ENCODE measurements at places on chromosomes 2 and 18.
A peak's percentile ranks its signal among the peaks of the same experiment; 100 is the strongest.

- DNase-seq: no peak
Observed at GRCh38 chr2:149430743-149431736, 100.7 kb downstream of the LYPD6 start.

DNA sequence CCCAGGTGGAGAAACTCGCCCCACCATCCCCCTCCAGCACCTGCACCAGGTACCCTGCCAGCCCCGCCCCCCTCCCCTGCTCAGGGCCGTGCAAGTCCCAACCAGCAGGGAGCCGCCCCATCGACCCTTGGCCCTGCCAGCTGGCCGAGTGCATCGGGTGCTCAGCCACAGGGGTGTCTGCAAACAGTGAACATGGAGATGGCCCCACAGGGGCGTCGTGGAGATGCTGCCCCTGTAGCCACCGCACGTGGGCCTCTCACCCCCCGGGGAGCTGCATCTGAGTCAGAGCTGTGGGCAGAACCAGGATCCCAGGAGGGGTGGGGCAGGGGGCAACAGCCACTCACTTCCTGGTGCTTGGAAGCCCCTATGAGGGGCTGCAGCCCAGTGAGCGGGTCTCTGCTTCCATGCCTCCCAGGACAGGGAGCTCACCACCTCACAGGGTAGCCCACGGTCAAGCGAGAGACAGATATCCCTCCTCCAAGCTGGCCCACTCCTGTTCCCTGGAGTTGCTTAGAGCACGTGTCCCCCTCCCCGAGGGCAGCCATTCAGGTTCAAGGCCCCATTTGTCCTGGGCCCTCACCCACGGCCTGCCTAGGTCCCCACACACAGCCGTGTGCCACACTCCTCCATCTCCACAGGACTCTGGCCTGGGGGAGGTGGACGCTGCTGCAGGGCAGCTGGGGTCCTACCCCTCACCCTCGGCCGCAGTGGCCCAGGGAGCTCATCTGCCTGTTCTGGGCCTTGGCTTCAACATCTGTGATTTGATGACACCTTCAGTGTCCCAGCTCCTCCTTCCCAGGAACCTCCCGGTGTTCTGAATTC lies 1.1 kb upstream of the MAB21L4 start:
- DNase-seq: peak; percentile 72

GRCh38 chr2:176099728-176100546 lies at the start of gene HOXD12:
HOXD12 (plus strand) TSS chr2:176099795; CDS start chr2:176099802, 7 bp downstream.
- DNase-seq: no peak

DNA sequence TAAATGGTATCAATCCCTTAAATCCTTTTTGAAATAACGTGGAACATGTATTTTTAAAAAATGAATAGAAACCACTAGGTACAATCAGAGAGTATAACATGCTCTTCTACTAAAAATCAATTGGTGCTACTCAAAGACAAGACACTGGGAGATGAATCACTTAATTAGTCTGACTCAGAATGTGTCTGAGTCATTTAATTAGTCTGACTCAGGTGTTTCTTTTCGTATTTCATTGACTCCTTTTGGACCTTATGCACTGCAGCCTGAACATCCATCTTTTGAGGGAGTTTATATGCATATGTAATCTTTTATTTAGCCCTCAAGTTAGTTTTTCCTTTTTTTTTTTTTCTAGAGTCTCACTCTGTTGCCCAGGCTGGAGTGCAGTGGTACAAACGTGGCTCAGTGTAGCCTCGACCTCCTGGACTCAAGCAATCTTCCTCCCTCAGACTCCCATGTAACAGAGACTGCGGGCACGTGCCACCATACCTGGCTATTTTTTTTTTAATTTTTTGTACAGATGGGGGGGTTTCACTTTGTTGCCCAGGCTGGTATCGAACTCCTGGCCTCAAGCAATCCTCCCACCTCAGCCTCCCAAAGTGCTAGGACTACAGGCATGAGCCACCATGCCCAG lies 26.5 kb downstream of the PPP4R3B start:
- DNase-seq: no peak

- no peak for DNase-seq
Observed at GRCh38 chr18:56516789-56517188, 121.6 kb downstream of the TXNL1 start.

DNA sequence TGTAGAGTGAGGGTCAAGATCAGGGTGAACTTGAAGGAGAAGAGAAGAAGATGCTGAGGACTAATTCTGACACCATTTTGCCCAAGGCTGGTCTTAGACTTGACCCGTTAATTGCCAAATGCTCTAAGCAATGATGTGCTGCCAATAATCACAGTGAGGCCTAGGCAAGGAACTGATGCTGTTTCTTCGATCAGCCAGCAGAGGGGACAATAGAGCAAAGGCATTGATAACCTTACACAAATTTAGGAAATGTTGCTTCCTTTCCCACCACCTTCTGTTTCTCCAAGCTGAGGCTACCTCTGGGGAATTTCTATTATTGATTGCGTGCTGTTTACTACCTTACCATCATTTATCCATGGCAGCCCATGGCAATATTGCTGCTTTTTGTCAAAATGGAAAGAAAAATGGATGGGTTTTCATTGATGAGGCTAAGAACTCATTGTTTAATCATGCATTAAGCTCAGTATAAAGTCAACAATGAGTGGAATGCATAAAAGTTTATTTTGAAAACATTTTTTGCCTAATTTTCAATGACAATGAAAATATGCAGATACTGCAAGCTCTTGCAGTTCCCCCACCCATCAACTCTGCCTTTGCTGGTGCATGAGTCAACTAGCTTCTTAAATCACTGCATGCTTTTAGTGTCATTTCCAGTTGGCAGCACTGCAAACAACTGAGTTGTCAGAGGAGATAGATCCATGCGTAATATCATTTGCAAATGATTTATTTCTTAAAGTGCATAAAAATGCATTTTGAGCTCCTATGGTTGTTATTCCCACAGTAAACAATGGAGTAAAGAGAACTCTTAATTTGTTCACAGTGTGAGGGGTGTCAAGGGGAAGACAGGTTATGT lies 116.4 kb upstream of the NYAP2 start:
- DNase-seq: peak; percentile 73

GRCh38 chr2:1715184-1716013 lies 28.9 kb downstream of the PXDN start:
- DNase-seq: no peak

DNA sequence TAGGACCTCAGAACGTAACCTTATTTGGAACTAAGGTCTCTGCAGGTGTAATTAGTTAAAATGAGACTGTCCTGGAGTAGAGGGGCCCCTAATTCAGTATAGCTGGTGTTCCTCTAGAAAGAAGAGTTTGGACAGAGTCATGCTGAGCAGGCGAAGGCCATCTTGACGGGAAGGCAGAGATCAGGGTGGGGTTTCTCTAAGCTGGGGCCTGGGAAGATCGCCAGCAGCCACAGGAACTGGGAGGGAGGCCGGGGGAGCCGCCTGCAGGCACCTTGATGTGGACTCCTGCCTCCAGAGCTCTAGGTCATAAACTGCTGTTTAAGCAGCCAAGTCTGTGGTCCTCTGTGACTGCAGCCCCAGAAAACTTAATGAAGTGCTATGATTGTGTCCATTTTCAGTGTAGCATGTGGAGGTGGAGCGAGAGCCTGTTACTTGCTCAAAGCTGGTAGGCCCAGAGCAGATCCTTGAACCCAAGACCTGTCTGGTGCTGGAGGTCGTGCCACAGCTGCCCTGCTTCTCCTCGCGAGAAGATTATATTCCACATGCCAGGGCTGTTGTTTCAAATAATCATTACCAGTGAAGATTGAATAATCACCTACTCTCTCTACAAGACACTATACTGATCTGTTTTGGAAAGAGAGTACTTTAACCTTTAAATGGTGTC lies 105.7 kb downstream of the TPO start:
- DNase-seq: no peak

GRCh38 chr2:47088371-47089082 lies 66.6 kb downstream of the STPG4 start:
- no peak for DNase-seq

DNA sequence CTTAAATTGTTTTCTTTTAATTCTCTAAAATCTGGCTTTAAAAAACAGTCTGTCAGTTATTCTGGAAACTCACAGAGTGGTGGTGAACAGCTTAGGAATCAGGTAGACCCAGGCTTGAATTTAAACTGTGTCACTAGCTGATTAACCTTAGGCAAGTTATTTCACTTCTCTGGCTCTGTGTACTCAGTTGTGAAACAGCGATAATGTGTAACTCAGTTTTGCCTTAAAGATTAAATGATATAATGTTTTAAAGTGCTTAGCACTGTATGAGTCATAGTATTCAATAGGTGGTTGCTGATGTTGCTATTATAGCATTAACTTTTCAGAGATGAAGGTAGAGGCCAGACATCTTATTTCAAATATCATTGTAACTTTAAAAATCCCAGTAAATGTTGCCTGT lies 40.7 kb downstream of the PKP4 start:
- no peak for DNase-seq

DNA sequence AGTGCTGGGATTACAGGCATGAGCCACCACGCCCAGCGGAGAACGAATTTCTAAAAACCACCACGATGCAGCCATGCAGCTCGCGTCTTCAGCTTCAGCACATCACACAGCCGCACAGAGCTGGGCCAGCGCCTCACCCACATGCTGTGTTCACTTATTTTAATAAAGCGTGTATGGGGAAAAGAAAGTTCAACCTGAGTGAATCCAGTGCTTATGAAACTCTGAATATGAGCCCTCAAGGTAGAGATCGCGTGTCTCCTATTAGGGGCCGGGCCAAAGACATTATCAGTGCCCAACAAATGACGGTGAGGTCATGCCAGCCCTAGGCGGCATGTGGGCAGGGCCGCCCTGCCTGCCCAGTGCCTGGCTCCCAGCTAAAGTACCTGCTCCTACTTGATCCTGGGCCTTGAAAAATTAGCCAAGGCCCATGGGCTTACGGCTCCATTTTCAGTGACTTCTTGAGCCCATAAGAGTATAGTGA lies 44.3 kb downstream of the SPRED2 start:
- no peak for DNase-seq

DNA sequence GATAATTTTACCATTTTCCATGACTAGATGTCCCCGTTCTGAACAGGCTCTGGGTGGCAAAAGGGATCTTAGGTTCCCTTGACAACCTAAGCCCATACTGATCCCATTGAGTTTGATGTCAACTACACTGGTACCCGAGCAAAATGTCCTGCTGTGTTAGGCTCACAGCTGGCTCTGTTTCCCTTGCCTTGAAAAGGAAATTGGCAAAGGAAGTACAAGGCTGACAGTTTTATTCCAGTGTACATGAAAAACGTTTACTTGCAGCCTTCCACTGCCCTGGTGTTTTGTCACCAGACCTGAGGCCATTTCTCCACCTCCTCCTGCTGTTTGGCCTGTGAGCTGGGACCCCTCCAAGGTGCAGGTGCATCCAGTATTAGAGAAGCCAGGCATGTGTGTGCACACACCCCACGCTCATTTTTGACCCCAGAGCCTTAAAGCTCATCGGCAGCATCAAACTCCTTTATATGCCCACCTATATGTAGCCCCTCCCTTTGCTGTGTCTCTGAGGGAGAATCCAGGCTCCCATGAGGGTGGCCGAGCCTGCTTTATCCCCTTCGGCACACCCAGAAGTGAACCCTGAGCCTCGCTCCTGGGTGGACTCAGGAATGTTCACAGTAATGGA lies 171.3 kb downstream of the NDUFA10 start:
- DNase-seq: no peak

DNA sequence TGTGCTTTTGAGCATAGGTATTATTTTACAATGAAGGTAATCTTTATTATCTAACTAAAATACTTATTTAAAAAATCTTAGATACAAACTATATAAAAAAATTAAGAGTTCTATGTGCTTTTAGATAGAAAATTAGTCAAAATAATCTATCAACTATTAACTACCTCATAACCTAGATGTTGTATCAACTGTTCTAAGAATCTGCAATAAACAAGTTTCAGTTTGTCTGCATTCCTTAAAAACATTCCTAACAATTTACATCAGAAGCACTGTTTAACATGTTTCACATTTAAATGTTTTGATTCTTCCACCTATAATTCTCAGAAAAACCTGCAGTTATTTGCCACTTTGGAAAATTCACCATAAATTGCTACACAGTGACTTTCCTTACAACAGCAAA lies 33.3 kb downstream of the NDUFS1 start:
- no peak for DNase-seq

DNA sequence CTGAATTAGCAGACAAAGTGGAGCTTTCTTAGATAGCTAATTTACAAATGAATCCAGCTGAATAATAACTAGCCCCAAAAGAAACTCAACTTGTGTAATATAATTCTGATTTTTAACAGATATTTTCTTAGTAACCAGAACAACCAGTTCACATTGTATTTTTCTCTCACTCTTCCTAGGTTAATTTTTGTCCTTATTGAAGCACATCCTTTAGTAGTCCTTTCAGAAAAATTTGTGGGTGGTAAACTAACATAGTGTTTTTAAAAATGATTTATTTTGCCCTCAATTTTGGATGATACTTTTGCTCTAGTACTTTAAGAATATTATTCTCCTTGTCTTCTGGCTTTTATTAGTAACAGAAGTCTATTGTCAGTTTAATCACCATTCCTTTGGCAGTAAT lies 190.6 kb upstream of the SLC39A10 start:
- no peak for DNase-seq

DNA sequence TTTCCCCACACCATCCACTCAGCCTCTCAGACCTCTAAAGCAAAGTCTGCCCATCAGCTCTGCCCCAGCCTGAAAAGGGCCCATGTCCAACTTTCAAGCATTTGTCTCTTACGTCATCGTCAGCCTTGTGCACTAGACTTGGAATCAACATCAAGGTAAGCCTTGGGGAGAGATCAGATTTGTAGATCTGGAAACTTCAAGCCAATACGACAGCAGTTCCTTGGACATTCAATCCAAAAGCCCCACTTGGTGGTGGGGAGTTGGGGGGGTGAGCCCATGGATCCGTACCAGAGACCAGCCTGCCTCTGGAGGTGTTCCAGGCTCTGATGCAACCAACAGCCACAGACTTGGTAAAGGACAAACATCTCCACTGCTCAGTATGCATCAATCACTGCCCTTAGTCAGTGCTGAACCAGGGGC lies 206.8 kb upstream of the MEIS1 start:
- DNase-seq: no peak

- no peak for DNase-seq
Observed at GRCh38 chr2:108635630-108636354, 83.5 kb upstream of the RANBP2 start.

- DNase-seq: no peak
Observed at GRCh38 chr2:191045141-191045540, 31.2 kb upstream of the STAT1 start.

DNA sequence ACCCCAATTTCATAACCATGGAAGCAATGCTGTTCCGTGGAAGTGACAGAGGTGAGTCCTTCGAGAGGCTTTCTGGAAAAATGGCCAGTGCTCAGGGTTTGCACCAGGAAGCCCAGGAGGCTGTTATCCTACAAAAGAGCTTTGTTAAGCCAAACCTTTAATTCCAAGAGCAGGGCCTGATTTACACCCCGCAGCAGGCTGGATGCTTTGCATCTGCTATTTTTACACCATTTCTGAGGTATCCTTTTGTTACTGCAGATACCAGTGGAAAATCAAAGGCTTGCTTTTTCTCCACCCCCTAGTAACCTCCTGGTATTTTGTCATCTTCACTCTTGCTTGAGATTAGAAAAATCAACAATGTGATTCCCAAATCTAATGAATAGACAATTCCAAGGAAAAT lies 380.6 kb downstream of the SOX11 start:
- DNase-seq: peak; percentile 24
